ENCODE measurements at places on chromosomes 3 and 15.

DNA sequence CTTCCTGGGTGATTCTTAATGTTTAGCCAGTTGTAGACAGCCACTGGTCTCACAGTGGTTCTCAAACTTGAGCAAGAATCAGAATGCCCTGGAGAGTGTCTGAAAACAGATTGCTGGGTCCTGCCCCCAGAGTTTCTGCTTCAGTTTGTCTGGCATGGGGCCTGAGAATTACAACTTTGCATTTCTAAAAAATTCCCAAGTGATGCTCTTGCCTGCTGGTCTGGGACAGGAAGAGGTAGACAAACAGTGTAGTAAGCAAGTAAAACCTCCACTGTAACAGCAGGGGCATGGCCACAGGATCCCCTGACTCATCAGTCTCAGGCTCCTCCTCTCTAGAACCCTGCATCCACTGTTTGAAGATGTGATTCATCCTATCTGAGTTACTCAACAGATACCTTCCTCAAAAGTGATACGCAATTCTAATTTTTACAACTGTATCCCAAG, 36.5 kb downstream of the DZIP1L start:
- DNase-seq, result no peak

GRCh38 chr3:45026957-45027356, 854 bp downstream of the CLEC3B start:
- DNase-seq, result no peak

GRCh38 chr15:52103217-52104207, 9.1 kb downstream of the BCL2L10 start:
- DNase-seq, result no peak

DNA sequence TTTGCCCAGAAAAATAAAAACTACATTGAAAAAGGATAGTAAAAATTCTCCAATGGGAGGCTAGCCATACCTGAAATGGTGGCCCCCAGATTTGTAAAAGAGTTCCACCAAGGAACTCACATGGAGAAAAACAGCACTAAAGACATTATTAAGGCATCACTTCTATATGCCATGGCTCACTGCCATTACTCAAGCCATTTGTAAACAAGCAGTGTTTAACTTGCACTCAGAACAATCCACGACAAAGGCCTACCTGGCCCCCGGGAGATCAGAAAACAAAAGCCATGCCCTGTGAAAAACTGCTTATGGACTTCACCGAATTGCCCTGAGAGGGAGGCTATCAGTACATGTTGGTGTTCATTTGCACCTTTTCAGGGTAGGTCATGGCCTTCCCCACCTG, 19.6 kb downstream of the CCR8 start:
- no peak for DNase-seq

- no peak for DNase-seq
Observed at GRCh38 chr3:107055181-107055942, 321.9 kb upstream of the CCDC54 start.

GRCh38 chr15:66670175-66670574, 31.9 kb upstream of the SMAD6 start:
- DNase-seq, result no peak

DNA sequence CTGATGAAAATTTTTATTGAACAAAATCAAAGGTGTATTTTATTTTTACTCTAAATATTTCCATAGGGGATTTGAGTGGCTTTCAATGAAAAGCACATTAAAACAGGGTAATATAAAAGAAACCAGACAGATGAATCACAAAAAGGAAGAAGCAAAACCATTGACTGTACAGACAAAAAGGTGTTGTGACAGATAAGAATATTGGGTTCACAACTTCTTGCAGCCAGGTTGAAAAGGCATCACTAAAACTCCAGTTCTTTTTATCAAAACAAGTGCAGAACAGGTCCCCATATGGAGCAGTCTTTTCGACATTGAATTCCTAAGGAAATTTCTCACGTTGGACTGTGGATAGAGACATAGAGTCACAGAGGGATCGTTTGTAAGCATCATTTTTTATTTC, 53.8 kb downstream of the AGTR1 start:
- DNase-seq, result no peak

DNA sequence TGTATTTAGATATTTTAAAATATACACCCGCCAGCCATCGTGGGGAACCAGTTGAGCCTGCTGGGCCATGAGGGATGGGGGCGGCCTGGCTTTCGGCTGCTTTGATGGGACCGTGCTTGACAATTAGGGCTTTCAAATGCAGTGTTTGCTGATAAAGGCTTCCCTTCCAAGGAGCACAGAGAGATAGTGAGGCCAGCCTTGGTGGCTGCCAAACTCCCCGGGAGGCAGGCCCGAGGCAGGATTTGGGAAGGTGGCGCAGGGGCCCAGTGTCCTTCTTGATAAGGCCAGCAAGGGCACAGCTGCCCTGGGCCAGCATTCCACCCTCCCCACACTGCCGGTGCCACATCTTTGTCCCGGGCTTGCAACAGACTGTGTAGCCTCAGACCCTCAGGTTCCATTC, 75.6 kb downstream of the LINGO1 start:
- no peak for DNase-seq

DNA sequence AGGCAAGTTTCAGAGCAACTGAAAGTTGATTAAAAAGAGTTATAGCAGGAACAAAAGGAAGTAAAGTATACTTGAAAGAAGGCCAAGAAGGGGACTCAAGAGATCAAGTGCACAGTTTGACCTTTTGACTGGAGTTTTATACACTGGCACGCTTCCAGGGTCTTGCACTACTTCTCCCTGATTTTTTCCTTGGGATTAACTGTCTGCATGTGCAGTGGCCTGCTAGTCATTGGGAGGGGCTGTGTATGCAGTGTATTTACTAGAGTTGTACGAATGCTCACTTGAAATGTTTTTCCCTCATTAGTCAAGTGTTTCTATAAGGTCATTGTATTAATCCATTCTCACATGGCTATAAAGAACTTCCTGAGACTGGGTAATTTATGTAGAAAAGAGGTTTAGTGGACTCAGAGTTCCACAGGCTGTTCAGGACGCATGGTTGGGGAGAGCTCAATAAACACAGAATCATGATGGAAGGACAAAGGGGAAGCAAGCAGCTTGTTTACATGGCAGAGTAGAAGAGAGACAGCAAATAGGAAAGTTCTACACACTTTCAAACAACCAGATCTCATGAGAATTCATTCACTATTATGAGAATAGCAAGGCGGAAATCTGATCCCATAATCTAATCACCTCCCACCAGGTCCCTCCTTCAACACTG, 571.8 kb downstream of the ZPLD1 start:
- DNase-seq, result no peak

- DNase-seq, result no peak
Observed at GRCh38 chr3:126486360-126486847, 10.7 kb upstream of the ZXDC start.

DNA sequence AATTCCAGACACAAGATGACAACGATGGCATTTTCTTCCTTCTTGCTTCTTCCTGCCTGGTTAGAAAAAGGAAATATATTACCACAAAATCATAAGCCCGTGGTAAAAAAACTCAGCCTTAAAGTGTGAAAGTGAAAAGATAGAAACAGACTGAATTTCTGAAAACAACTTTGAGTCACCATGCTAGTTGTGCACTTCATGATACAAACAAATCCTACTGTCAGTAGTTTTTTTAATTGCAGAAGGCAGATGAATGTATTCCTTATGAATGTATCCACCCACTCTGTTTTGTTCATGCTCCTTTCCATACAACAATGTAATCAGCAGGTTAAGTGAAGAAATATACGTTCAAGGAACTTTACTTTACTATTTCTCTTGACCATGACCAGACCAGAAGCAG, 1144.7 kb downstream of the OTOL1 start:
- DNase-seq, result no peak

DNA sequence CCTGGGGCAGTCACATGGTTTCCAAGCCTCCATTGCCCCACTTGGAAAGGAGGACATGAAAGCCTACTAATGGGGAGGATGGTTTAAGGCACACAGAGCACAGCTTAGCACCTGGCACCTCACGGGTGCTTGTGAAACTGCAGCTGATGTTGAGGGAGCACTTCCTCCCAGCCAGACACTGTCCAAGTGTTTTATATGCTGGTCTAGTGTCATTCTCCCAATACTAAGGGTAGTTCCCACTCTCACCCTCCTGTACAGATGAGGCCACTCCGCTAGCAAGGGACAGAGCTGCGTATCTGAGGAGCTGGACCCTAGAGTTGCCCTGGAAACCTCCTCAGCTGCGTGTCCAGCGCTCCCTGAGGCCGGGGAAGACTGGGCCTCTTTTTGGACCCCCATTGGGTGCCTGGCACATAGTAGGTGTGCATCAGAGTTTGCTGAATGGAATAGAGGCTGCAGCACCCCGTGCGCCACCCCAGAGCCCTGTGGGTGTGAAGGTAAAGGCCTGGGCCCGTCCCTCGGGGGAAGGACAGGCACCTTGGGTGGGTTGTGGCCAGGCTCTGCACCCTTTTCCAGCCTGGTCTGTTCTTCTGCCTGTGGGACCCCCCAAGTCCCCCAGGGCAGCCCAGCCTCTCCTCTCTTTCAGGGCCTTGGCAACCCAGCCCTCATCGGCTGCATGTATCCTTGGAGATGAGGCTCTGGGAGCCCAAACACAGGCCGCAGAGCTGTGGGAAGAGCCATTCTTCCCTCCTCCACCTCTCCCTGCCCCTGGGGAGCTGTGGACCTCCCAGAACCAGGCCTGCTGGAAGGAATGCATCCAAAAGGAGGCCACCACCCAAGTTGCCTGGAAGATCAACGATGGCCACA, 31.3 kb downstream of the DNASE1L3 start:
- no peak for DNase-seq

- no peak for DNase-seq
Observed at GRCh38 chr3:150613709-150614480, 10.8 kb downstream of the SELENOT start.

GRCh38 chr3:189927975-189928895, 192.5 kb downstream of the P3H2 start:
- DNase-seq, result no peak

Measured in thymus (tissue), 14 donors.